ENCODE measurements at places on chromosomes 2 and 18.

DNA sequence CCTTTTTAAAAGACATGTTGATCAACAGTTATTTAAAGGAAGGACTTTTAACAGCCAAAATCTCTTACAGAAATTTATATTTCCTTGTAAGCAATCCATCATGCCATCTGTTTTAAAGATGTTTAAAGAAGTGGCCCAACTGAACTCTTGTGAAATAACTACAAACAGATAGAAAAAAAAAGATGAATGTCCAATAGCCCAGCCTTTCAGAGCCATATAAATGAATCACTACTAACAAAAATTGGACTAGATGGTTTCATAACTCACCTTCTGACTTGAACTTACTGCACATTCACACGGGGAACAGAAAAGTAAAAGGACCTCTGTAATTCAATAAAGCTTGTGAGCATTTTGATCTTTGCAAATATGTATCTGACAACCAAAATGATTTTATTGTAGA lies 319.0 kb upstream of the CHAC2 start:
- DNase-seq = no peak

DNA sequence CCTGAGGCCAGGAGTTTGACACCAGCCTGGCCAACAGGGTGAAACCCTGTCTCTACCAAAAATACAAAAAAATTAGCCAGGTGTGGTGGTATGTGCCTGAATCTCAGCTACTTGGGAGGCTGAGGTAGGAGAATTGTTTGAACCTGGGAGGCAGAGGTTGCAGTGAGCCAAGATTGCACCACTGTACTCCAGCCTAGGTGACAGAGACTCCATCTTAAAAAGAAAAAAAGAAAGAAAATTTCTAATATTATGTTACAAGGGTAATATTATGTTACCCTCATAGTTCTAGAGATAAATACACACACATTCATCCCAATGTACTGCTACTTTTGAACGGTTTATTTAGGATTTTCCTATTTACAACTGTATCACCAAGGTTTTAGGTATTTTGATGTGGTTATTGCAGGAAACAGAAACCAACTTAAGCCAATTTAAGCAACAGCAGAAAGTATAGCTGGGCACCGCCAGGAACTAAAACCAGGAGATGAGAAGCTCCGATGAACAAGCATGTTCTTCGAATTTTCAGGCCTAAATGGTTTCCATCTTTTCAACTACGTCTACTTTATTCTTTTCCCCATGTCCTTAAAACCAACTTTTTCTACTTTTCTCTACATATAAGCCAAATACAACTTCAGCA lies 11.8 kb upstream of the ROCK1 start:
- no peak for DNase-seq

- no peak for DNase-seq
Observed at GRCh38 chr18:42446195-42446594, 491.2 kb downstream of the PIK3C3 start.

- no peak for DNase-seq
Observed at GRCh38 chr18:12857215-12857905, 26.7 kb downstream of the PTPN2 start.

DNA sequence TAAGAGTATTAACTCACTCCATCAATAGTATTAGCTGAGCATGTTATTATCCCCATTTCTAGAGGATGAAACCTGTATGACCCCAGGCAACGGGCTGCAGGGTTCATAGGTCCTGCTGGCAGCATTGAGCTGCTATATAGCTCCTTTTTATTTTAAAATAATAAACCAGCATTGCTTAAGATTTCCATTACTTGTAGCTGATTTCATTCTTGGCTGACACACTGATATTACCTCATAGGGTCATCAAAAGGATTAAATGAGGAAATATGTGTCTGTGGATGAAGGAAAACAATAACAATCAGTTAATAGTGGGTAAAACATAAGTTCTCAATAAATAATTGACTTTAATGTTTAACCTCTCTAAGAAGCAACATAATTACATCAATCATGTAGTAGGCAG lies 48.3 kb upstream of the NRP2 start:
- DNase-seq = no peak

GRCh38 chr2:199851883-199852282 lies 891 bp upstream of the FTCDNL1 start:
- DNase-seq = no peak

DNA sequence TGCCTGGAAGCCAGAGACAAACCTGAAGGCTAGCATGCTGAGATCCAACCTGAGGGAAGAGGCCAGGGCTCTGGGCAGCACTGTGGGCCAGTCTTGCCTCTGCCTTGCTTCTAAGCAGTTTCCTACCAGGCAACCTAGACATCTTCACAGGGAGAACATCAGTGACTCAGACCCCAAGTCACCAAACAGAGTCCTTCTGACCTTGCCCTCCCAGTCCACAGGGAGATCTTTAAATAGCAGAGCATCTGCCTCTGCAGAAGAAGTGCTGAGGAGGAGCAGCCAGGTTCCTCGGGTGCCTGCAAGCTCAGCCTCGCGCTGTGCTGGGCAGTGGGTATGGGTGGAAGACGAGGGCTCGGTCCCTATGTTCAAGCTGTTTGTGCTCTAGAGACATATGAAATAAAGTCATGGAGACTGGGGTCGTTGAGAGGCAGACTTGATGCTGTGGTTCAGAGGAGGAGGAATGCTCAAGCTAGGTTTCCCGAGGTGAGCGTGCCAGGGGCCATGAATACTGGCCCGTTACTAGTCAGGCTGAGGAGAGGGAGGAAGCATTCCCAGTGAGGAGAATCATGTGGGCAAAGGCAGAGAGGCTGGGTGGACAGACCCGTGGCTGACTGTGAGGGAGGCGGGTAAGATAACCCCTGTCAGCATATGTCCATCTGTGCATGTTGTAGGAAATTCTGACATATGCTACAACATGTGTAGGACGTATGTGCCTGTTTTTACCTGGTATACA lies 66.5 kb downstream of the BOLA3 start:
- DNase-seq = no peak

GRCh38 chr2:205171261-205171940 lies 510.9 kb upstream of the NRP2 start:
- no peak for DNase-seq

DNA sequence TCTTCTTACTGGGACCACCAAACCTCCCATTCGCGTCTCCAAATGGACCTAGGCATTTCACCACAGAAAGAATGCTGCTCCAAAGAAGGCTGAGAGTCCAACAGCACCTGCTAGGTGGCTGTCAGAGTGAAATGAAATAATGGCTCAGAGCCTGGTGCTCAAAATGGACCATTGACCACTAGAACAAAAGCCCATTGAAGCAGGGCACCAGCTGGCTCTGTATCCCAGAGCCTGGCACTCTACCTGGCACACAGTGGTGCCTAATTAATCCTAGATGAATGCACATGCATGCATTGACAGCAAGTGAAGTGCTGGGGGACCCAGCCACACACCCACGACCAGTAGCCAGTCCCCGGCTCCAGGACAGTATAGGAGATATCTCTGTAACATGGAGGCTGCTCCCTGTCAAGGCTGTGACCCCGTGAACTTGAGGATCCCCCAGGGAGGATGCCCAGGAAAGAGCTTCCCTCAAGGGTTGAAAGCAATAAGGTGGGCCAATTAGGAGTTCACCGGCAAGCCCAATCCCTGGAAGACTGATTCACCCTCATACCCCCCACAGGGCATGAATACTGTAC lies 261.3 kb downstream of the TNS1 start:
- no peak for DNase-seq

DNA sequence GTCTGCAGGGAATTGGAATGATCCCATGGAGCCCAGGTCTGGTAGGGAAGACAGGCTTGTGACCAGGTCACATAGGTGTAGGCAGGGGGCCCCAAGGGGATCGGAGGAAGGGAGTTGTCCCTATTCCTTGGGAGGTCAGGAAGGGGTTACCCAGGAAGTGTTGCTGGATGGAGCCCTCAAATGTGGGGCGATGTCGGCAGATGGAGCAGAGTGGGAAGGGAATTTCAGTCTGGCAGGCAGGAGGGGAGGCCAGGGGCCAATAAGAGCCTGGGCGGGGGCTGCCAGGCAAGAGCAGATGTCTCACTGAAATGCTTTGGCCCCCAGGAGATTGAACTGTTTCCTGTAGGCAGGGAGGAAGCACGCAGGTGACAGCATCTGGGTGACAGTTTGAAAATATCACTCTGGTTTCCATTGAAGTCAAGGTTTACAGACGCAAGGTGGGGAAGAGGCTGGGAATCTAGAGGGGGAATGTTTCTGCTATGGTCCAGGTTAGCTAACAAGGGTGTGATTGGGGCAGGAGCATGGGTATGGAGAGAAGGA lies 81.5 kb upstream of the SMAD2 start:
- peak; percentile 51 for DNase-seq

- no peak for DNase-seq
Observed at GRCh38 chr2:165173215-165173614, 30.6 kb downstream of the SCN3A start.

DNA sequence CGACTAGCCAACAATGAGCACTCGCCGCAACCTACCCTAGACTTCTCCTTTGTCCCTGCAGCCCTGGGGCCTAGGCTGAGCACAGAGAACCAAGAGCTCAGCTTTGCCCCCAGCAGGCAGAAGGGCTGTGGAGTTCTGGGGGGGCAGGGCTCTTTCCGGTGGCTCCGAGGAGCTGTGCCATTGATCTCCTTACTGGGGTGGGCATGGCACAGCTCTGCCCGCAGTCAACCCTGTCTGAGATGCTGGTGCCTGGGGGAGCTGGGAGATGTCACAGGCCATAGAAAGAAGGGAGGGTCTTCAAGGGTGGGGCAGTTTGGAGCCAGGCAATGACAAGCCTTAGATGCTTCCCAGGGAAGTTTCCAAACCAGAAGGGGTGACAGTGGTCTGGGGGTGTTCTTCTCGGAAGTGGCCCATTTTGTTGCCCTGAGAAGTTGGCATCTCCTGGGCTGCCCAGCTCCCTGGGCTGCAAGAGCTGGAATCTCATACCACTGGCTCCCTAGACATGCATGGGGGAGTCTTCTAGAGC lies 14.1 kb upstream of the GPR55 start:
- DNase-seq = peak; percentile 81

DNA sequence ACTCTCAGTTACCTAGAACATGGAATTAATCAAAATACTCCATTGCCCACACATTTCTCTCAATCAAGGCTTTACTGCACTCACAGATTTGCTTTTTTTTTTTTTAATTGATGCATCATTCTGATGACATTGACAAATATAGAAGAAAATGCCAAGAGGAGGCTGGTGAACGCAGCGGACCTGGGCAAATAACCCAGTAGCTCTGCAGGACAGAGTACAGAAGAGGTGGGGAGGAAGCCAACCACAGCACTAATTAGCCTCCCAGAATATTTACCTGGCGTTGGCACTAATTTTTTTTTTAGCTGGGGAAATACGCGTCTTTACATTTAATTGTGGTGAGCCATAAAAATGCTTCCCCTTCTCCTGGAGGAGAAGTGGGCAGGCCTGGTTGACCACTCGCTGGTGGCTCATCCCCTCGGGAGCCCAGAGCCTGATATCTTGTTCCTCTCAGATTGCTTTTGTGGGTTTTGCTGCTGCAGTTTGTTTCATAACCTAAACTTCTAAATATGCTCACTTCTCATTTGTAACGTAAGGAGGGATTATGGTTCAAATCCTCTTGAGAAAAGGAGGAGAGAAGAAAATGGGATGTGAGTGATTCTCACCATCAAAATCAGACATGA lies 165.8 kb upstream of the EPB41L3 start:
- no peak for DNase-seq

- no peak for DNase-seq
Observed at GRCh38 chr2:10721396-10722251, at the start of gene ATP6V1C2. Gene ATP6V1C2 (plus strand): TSS chr2:10721630. CDS start chr2:10722850, 1,220 bp downstream.

GRCh38 chr2:43051338-43051737 lies 175.1 kb downstream of the ZFP36L2 start:
- no peak for DNase-seq

- DNase-seq = no peak
Observed at GRCh38 chr2:55954306-55955035, 30.9 kb upstream of the EFEMP1 start.

DNA sequence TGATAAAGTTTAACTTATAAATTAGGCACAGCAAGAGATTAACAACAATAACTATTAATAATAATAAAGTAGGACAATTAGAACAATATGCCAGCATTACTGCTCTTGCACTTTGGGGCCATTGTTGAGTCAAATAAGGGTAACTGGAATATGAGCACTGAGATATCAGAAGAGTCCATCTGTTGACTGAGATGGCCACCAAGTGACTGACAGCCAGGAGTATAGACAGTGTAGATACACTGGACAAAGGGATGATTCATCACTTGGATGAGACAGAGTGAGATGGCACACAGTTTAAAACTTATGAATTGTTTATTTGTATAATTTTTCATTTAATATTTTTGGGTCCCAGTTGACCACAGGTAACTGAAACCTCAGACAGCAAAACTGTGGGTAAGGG lies 20.0 kb downstream of the NAB1 start:
- no peak for DNase-seq

DNA sequence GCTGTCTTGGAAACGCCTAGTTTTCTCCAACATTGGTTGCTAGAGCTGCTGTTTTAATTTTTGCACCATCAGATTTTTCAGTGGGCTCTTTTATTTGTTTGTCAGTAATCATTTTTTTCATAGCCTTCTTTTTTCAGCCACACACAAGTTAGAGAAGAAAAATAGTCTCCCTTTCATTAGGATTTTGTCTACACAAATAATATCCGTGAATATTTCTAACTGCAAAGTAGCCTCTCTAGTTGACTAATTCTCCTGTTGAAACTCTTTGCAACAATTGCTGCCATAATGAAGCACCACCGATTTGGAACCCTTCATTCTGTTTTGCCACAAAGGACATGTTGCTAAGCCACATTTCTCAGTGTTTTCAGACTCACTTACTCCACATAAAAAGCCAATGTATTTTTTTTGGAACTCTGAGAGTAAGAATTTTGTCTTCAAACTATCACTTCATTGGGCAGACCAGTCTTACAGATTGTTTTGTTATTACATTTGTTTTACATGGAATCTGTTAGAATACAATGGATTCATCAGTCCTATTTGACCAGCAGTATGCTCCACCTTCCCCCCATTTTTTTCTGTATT lies 9.6 kb downstream of the KCNJ3 start:
- DNase-seq = no peak

GRCh38 chr2:69770193-69770702 lies 28.3 kb downstream of the ANXA4 start:
- DNase-seq = no peak

- no peak for DNase-seq
Observed at GRCh38 chr2:159799833-159800232, 1.8 kb upstream of the CD302 start.

GRCh38 chr2:28895189-28895893 lies 874 bp downstream of the WDR43 start:
- DNase-seq = no peak

GRCh38 chr18:69400976-69401225 lies 213 bp downstream of the DOK6 start:
- DNase-seq = no peak
